ENCODE measurements at places on chromosomes 2 and 18. TPM values are rescaled to one million over a fixed set of nuclear protein-coding genes. Genes with fewer than 3 reads are reported as not detected.

GRCh38 chr18:22391407-22392345 is 26.0 kb downstream of the CTAGE1 start:
- peaks cover 2% of the 10 kb centered on the region for H3K4me1 ChIP-seq
- DNase-seq, result peak; percentile 79
- no peaks in the 10 kb centered on the region for H3K36me3 ChIP-seq

DNA sequence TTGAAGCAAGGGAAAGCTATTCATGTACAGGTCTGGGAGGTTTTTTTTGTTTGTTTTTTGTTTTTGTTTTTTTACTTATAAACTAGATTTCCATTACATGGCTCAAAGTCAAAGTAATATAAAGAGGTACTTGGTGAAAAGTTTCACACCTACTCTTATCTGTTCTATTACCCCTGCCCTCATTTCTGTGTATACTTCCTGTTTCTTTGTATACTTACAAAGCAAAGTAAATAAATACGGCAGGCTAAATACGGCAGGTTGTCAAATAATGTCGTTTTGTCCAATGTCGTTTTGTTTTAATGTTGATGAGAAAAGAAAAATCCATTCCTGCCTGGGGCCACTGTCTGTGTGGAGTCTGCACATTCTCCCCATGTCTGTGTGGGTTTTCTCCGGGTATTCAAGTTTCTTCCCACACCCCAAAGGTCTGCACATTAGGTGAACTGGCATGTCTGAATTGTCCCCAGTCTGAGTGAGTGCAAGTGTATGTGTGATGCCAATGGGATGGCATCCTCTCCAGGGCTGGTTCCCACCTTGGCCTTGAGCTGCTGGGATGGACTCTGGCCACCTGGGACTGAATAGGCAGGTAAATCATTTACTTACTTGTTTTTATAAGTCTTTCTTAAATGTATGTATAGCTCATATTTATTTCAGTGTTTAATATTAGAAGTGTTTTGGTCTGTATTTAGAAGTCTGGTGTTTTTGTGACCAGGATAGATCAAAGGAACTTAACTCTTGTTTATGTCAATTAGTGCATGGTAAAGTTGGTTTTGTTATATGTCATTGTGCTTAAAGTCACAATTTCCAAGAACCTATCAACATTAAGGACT is 13.4 kb downstream of the STAMBP start:
- H3K4me1 ChIP-seq, result no peaks in the 10 kb centered on the region
- no peak overlapping the region for H3K4me3 ChIP-seq
- DNase-seq, result no peak
- no peak overlapping the region for H3K27ac ChIP-seq
- peaks cover 4% of the 10 kb centered on the region for H3K36me3 ChIP-seq

DNA sequence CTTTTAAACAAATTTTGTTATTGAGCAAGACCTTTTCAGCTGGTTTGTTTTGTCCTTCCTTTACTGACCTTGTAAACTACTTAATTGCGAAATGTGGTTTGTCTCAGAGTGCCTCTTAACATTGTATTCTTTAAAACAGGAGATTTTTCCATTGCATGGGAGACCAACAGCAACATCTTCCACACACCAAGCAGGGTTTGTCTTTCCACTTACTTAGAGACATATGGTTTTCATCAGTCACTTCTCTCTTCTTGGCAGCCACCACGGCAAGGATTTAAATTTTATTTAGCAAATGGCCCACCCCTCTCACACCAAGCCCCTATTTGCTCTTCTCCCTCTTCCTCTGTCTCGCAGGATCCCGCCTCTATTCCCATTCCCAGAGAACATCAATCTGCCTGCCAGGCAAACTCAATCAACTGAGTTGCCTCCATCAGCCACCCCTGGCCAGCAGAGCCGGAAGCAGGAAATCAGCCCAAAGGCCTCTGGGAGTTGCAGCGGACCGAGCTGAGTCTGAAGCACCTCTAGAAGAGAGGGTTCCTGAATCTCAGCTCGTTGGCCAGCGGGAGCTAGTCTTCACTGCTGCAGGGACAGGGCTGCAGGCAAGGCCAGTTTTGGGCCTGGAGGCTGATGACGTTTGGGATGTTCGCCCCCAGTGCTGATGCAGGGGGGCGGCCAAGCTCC is 11.3 kb upstream of the CIB4 start:
- H3K36me3 ChIP-seq, result no peaks in the 10 kb centered on the region
- no peak overlapping the region for H3K4me3 ChIP-seq
- peak; percentile 98 for DNase-seq
- H3K27me3 ChIP-seq, result no peaks in the 10 kb centered on the region
- H3K27ac ChIP-seq, result no peak overlapping the region
- H3K4me1 ChIP-seq, result no peaks in the 10 kb centered on the region

DNA sequence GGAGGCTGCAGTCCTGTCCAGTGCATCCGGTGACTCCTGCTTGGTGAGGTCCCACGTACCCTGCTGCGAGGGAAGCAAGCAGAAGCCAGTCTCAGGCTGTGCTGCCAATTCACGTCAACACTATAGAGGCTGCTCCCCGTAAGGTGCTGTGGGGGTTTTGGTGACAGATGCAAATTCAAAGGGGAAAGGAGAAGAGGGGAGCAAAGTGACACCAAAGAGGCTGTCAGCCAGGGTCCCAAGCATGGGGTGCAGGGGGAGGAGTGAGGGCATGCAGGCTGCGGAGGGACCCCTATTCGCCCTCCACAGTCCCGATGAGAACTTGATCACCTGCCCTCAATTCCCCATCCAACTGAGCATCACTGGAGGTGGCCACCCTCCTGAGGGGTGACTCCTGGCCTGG is 179.4 kb upstream of the HS6ST1 start:
- H3K27ac ChIP-seq, result no peak overlapping the region
- no peak overlapping the region for H3K4me3 ChIP-seq
- H3K27me3 ChIP-seq, result no peaks in the 10 kb centered on the region
- H3K36me3 ChIP-seq, result no peaks in the 10 kb centered on the region
- no peak for DNase-seq

GRCh38 chr2:54763636-54764291 is 40.3 kb downstream of the EML6 start:
- no peak overlapping the region for H3K27ac ChIP-seq
- H3K36me3 ChIP-seq, result no peaks in the 10 kb centered on the region
- no peak overlapping the region for H3K4me3 ChIP-seq
- no peak for DNase-seq

DNA sequence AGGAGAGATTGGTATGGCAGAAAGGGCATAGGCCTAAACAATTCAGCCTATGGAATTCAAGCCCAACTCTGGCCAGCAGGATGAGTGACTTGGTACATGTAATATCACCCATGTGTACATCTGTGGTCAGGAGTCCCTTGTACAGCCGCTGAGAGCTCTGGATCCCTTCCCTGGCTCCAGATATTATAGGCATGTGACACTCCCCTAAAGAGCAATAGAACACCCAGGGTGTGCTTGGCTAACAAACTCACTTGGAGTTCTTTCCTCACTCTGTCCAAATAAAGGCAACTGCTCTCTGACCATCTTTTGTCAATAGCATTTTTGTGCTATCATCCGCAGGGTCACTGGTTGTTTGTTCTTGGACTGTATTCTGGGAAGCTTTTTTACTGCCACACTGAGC is 197.4 kb upstream of the NCKAP5 start:
- H3K27me3 ChIP-seq, result no peaks in the 10 kb centered on the region
- H3K4me1 ChIP-seq, result peaks cover 5% of the 10 kb centered on the region
- peak overlapping the region; percentile 12 for H3K27ac ChIP-seq

DNA sequence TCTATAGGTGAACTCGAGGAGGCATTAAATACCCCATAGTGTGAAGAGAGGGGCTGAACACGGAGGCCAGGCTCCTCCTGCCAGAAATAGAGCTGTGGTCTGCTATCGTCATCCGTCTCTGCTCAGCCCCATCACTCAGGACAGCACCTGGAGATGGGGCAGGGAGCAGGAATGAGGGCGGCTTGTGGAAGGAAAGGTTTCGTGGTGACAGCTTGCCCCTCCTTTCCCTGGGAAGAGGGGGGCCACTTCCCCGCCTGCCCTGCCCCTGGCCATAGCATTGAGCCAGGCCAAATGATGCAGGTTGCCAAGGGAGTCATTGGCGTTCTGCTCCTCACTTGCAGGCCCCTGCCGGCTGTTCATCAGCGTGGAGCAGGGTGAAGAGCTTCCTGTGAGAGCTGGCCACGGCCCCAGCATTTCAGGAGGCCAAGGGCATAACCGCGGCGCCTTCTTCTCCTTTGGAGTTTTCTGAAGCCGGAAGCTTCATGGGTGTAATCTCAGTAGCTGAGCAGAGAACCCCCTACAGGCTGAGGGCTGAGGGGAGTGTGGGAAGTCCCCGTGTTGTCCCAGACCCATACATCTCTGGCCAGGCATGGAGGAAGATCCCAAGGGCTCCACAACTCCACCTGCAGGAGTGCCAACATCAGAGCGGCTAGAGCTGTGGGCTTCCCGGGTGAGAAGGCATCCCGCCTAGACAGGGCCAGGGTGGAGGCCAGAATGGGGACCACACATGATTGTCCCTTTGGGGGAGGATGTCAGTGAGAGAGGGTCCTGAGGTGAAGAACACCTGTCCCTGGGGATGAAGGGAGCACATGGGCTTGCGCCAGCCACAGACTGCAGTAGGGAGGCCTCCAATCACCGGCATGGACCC is 112.5 kb upstream of the GLI2 start:
- H3K4me3 ChIP-seq, result no peak overlapping the region
- no peaks in the 10 kb centered on the region for H3K27me3 ChIP-seq
- no peak overlapping the region for H3K27ac ChIP-seq

DNA sequence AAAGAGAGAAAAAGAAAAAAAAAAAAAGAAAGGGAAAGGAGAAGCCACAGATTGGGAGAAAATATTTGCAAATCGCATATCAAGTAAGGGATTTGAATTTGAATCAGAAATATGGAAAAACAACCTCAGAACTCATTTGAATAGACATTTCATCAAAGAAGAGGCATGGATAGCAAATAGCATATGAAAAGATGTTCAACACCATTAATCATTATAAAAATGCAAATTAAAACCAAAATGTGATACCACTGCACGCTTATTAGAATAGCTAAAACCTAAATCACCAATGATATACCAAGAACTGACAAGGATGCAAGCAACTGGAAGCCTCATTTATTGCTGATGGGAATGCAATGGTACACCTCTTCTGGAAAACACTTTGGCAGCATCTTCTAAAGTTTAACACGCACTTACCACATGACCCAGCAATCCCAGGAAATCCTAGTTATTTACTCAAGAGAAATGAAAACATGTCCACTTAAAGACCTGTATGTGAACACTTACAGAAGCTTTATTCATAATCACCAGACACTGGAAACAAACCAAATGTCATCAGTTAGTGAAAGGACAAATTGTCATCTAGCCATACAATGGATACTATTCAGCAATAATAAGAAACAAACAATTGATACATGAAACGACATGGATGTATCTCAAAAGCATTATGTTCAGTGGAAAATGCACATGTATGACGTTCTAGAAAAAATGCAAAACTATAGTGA is 10.3 kb downstream of the DNER start:
- no peaks in the 10 kb centered on the region for H3K4me1 ChIP-seq
- no peak overlapping the region for H3K4me3 ChIP-seq
- H3K27me3 ChIP-seq, result no peaks in the 10 kb centered on the region
- H3K36me3 ChIP-seq, result no peaks in the 10 kb centered on the region

- H3K27me3 ChIP-seq, result no peaks in the 10 kb centered on the region
- peaks cover 8% of the 10 kb centered on the region for H3K36me3 ChIP-seq
- DNase-seq, result peak; percentile 16
- H3K4me3 ChIP-seq, result no peak overlapping the region
- no peak overlapping the region for H3K27ac ChIP-seq
These were observed 22.4 kb downstream of the USP40 start for GRCh38 chr2:233544200-233544610.

GRCh38 chr18:8623549-8624106 is 14.4 kb downstream of the RAB12 start:
- no peaks in the 10 kb centered on the region for H3K27me3 ChIP-seq
- peaks cover 5% of the 10 kb centered on the region for H3K36me3 ChIP-seq
- DNase-seq, result no peak
- H3K4me3 ChIP-seq, result no peak overlapping the region
- peak overlapping the region; percentile 86 for H3K27ac ChIP-seq

DNA sequence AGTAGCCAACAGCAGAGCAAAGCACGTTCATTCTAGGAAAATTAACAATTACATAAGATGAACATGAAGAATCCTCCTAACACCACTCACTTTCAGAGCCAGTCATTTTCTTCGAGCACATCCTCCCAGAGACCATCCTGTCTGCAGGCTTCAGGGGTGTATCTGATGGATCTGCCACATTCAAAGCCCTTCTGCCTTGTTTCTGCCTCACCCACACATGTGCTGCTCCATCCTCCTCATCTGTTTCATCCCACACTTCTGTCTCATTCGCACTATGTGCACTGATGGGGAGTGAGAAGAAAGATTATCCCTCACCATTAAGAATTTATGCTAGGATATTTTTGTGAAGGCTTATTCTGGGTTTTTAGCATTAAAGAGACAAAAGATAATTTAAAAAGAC is 287.9 kb upstream of the PKDCC start:
- H3K4me3 ChIP-seq, result no peak overlapping the region
- H3K27me3 ChIP-seq, result no peaks in the 10 kb centered on the region
- no peak overlapping the region for H3K27ac ChIP-seq
- no peak for DNase-seq
- no peaks in the 10 kb centered on the region for H3K4me1 ChIP-seq
- no peaks in the 10 kb centered on the region for H3K36me3 ChIP-seq

- no peak overlapping the region for H3K27ac ChIP-seq
- no peaks in the 10 kb centered on the region for H3K36me3 ChIP-seq
- no peaks in the 10 kb centered on the region for H3K27me3 ChIP-seq
- DNase-seq, result no peak
- H3K4me3 ChIP-seq, result no peak overlapping the region
These were observed 15.5 kb downstream of the KCNS3 start for GRCh38 chr2:17894005-17894404.

DNA sequence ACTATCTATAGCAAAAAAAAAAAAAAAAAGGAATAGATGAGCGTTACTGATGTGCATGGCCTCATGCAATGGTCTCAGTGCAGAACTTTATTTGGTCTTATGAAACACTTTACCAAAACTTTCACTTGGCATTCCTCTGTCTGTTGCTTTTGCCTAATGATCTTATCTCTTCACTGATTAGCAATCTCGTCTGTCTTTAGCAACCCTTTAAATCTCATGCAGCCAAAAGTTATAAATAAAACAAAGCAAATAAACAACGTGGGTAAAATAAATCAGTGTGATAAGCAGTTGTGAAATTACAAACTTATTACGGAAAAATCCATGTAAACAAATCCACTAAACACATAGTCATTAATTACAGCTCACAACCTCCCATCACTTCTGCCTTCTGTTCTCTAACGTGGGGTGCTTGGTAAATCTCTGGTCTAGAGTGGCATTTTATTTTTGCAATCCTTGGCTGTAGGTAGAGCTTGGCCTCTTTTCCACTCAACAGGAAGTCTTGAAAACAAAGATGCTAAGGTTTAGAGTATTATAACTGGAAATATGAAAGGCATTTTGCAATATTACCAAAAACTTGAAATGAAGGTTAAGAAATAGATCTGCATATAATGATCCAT is 288.0 kb downstream of the AFF3 start:
- H3K36me3 ChIP-seq, result no peaks in the 10 kb centered on the region
- peaks cover 33% of the 10 kb centered on the region for H3K4me1 ChIP-seq
- H3K27ac ChIP-seq, result no peak overlapping the region
- no peak overlapping the region for H3K4me3 ChIP-seq
- DNase-seq, result peak; percentile 82

Gene TIA1
- 67.5 TPM for total RNA-seq

Gene CAPN14
- 0.21 TPM for total RNA-seq

Gene RAPGEF4
- 33.5 TPM for total RNA-seq

Gene KRTCAP3
- total RNA-seq, result 37.9 TPM

Gene NRP2
- 87.8 TPM for total RNA-seq

Gene PREB
- total RNA-seq, result 56.8 TPM

Gene LIMS3
- total RNA-seq, result 3.3 TPM

Gene NYAP2
- 1.5 TPM for total RNA-seq
